ENCODE measurements at places on chromosomes 16 and 17.

DNA sequence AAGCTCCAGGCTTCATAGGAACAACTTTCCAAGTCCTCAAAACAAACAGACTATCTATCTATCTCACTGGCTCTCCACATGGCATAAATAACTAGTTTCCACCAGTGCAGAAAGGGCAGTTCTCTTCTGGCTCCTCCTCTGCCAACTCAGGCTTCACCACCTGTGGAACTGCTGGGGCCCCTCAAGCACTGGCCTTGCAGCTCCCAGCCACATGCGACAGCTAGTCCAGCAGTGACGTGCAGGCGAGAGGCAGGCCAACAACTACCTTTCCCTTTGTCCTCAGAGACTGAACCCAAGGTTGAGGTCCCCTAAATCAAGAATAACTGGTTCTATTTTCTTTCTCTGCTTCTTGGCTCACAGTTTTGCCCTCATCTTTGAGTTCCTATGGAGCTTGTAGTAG lies 137.6 kb downstream of the AATF start:
- no peak for DNase-seq

GRCh38 chr16:9409560-9410493 lies 318.4 kb downstream of the HAPSTR1 start:
- no peak for DNase-seq

DNA sequence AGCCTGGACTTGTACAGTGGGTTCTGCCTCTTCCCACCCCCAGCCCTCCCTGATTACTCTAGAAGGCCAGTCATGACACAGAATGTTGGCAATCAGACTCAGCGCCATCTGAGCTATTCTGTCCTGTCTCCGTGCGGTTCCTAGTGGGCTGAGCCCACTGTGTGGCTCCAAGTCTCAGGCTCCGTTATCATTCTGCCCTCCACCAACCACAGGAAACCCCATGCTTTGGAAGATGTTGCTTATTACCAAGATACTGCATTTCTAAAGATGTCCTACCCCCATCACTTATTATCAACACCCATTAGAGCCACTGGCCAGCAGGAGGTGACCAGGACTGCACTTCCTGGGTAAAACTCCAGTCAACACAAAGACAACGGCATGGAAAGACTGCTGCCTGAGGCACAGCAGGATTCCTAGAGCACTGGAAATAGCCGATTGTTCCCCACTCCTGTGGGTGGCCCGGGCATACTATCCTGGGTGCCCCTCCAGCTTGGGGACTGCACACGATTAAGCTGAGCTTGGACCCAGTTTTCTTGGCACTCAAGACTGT lies 133.6 kb downstream of the AATF start:
- no peak for DNase-seq

GRCh38 chr16:13014476-13014875 lies 113.1 kb downstream of the SHISA9 start:
- no peak for DNase-seq

- no peak for DNase-seq
Observed at GRCh38 chr16:90023078-90023447, 3.8 kb upstream of the DBNDD1 start.

- DNase-seq = peak; percentile 21
Observed at GRCh38 chr16:69367980-69368379, 16.4 kb upstream of the TMED6 start.

- no peak for DNase-seq
Observed at GRCh38 chr17:57401556-57402488, 145.5 kb downstream of the MSI2 start.

- DNase-seq = no peak
Observed at GRCh38 chr16:86479419-86479818, 30.9 kb upstream of the FOXF1 start.

DNA sequence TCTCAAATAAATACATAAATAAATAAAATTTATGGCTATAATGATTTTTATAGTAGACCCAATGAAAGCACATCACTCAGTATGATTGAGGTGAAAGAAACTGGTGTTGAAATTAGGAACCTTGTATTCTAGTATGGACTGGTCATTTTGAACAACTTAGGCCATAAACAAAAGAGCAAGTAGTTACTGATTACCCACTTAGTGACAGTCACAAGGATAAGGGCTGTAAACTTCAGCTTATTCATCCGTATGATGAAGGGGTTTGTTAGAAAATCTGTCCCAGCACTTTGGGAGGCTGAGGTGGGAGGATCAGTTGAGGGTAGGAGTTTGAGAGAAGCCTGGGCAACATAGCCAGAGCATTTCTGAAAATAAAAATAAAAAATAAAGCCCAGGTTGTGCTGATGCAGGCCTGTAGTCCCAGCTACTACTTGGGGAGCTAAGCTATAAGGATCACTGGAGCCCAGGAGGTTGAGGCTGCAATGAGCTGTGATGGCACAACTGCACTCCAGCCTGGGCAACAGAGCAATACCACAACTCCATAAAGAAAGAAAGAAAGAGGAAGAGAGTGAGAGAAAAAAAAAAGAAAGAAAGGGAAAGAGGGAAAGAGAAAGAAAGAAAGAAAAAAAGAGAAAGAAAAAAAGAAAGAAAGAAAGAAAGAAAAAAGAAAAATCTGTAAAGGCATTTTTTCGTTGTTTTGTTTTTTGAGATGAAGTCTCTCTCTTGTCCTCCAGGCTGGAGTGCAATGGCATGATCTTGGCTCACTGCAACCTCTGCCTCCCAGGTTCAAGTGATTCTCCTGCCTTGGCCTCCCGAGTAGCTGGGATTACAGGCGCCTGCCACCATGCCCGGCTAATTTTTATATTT lies 4.2 kb upstream of the SPAG9 start:
- no peak for DNase-seq

DNA sequence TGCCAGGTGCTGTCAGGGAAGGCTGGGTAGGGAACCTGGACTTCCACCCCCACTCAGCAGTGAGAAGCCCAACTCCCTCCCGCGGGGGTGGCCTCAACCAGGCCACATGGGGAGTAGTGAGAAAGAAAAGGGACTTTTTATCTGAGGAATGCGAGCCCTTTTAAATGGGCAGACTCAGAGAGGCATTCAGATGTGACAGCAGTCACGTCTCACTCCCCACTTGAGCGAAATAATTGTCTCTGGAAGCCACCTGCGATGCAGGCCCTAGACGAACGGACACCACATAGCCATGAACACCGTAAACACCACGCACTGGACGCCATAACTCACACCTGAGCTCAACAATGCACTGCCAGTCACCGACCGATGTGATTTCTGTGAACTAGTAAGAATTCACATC lies 11.9 kb upstream of the CD300E start:
- no peak for DNase-seq

DNA sequence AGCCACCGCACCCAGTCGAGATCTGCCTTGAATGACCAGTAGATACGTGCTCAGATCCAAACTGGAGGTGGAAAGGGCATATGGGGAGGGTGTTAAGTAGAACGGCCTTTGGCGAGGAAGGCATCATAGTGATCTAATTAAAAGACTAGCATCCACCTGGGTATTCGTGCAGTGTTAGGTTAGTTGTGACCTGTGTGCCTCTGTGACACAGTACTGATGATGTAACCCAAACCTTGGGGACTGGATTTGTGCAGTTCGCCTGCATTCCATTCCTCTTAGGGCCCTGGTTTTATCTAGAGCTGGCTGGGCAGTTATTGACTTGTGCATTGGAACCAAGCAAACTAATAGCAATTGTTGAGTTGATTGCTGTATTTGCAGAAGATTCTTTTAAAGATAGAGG lies 47.9 kb downstream of the SNX29 start:
- no peak for DNase-seq

DNA sequence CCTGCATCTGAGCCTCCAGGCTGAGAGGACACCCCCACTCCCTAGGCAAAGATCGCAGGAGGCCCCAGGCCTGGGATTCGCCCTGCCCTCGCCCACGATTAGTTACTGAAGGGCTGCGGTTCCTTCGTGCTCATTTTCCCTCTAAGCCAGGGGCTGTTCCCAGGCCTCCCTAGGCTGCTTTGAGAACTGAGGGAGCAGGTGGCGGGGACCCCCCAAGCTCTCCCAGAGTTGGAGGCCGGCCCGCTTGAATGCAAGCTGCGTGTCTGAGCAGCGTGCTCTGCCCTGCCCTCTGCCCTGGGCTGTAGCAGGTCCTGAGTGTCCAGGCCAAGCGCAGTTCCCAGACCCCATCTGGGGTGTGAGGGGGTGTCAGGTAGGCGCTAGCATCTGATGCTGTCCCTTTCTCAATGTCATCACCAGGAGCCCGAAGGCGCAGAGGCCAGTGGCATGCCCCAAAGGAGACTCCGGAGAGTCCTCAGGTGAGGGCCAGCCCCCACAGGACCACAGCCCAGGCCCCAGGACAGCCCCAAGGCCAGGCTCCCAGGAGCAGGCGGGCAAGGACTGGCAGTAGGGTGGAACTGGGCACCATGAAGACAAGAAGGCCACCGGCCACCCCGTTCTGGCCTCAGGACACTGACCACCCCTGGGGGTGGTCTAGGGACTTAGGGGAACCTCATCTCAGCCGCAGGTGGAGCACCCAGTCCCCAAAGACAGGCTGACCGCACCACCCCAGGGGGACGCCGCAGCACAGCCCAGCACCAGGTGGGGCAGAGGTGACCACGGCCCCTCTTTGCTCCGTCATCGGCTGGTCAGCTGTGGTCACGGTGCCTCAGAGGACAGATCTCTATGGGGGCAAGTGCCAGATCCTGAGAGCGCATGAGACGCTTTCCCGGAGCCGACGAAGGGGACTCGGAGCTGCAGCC lies 14.6 kb downstream of the ENDOV start:
- no peak for DNase-seq

GRCh38 chr17:61456688-61457225 lies 4.5 kb downstream of the TBX4 start:
- DNase-seq = no peak

DNA sequence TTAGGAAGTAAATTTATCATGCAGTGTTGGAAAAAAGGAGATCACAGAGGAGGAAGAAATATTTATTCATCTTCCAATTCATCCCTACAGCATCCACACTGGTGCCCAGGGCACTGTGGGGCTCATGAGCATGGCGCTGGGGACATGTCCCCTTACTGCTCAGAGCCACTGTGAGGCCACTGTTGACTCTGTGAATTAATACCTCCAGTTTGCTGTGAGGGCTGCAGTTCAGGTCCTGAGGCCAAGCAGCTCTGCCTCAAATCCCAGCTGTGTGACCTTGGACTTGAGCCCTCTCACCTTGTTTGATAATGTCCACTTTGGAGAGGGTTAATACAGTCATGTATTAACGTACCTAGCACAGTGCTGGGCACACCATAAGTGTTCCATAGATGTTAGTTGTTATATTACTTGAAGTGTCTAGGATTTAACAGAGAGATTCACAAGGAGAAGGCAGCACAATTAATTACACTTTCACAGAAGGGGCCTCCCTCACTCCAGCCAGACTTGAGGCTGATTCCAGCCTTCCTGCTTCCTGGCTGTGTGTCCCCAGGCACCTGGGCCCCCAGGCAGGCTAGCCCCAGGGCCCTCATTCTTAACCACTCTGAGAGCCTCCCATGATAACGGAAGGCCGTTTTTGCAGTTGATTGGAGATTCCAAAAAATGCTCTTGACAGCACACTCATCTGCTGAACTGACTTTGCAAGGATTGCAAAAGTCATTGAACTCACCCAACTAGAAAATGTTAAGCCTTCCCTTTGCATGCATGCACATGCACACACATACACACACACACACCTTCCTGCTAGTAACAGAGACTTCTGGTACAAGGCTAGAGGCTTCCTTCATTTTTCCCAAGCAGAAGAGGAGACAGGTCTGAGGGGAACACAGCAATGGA lies 29.4 kb downstream of the KATNIP start:
- DNase-seq = no peak

GRCh38 chr16:70697594-70698170 lies 11.8 kb upstream of the MTSS2 start:
- no peak for DNase-seq

GRCh38 chr16:79698341-79698753 lies 97.8 kb upstream of the MAF start:
- no peak for DNase-seq

GRCh38 chr17:28982131-28982793 lies 23.6 kb downstream of the SEZ6 start:
- peak; percentile 97 for DNase-seq
